DMS79 (cell line): ENCODE measurements at places on chromosomes 6 and 20.

- no peak for DNase-seq
Observed at GRCh38 chr6:20931093-20931492, 396.8 kb downstream of the CDKAL1 start.

- no peak for DNase-seq
Observed at GRCh38 chr6:40425192-40425919, 161.8 kb downstream of the LRFN2 start.

DNA sequence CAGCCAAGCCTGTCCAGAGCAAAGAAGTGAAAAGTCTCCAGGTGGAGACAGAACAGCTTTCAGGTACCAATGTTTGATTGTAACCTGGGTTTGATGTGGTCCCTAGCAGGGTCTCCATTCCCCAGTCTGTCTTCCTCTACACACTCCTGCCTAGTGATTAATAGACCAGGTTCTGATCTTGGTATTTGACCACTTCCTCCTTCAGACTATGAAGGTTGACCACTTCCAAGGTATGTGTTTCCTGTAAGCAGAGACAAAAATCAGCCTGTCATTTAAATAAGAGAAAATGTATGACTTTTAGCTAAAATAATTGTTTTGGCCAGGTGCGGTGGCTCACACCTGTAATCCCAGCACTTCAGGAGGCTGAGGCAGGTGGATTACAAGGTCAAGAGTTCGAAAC is 41.8 kb upstream of the TOP1 start:
- no peak for DNase-seq

DNA sequence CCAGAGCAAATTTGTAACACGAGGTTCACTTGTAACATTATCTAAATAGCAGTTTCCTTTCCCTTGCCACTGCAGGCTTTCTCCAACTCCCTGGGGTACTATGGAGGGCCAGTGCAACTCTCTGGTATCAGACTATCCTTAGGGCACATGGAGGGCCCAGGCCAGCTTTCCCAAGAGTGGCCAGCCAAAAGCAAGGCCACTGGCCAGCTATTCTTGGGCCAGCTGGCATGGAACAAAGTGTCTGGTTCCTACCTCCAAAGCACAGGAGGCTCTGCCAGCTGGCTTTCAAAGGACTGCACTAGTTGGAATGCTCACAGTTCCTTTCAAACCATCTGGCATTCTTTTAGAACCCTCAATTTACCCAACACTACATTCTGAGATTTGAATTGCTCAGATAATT is 8.7 kb downstream of the RNF24 start:
- no peak for DNase-seq

GRCh38 chr6:132524646-132525045 is 11.7 kb upstream of the STX7 start:
- DNase-seq, result no peak

- peak; percentile 78 for DNase-seq
Observed at GRCh38 chr20:53915446-53916172, 154.8 kb downstream of the BCAS1 start.

DNA sequence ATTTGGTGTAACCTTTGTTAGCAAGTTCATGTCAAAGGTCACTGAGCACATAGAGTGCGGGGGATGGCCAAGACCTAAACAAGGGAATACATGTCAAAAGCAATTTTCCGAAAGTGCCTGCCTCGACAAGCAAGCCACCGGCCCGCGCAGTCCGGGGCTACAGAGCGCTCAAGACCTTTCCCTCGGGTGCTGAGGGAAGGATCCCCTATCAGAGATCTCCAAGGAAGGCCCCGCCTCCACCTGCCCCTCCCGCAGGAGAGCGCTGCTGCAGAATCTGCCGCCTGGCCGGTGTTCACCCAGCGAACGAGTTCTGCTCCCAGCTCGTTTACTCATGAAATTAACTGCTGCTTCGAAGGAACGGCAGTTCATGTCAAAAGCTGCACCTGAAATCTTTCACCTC is 252.7 kb downstream of the BMP7 start:
- peak; percentile 12 for DNase-seq

GRCh38 chr20:44683263-44684046 is 31.7 kb upstream of the CCN5 start:
- peak; percentile 29 for DNase-seq

DNA sequence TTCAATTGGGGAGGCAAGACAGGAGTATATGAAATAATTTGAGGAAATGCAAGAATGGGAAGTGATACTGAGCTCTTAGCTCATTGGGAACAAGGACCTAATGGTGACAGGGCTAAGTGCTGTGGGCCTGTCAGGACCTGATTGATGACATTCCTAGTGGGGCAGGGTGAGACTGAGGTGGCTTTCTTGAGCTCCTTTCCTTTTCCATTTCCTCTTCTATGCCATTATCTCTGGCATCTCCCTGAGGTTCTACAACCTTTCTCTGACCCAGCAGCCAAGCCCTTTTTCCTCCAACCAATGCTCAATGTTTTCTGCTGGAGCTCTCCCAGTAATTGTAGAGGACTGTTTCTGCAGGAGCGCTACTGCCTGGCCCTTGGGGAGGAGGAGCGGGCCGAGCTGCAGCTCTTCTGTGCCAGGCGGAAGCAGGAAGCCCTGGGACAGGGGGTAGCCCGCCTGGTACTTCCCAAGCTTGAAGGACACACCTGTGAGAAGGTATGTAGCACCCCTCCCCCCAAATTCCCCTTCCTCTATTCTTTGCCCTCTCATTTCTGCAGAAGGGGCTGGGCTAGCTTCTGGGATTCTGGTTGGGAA is 2.8 kb upstream of the TOMM6 start:
- DNase-seq, result no peak

- no peak for DNase-seq
Observed at GRCh38 chr6:44487586-44487985, 100.1 kb downstream of the CDC5L start.
